SJCRH30 (cell line): ENCODE measurements at places on chromosomes 12 and 14.

DNA sequence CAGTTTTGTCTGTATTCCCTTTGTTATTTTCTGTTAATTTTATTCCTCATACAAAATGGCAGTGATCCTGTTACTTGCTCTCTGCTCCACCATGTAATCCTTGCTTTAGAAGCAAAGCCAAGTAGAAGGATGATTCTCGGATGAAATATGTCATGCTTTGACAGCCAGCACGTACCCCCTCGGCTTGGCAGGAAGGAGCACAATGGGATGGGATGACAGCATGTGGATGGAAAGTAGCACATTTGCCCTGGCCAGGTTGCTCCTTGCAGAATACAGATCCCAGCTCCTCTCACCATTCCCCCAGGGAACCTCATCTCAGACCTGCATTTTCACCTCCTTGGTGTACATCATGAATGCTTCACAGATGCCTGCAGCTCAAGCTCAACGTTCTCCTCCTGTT lies 35.1 kb upstream of the ATF1 start:
- no peak for DNase-seq

GRCh38 chr12:12428047-12428446 lies 71.2 kb downstream of the BORCS5 start:
- no peak for DNase-seq

GRCh38 chr14:105891631-105892452 lies 365.5 kb downstream of the TMEM121 start:
- DNase-seq: no peak

GRCh38 chr14:22691171-22691570 lies 47.0 kb upstream of the OR6J1 start:
- no peak for DNase-seq

DNA sequence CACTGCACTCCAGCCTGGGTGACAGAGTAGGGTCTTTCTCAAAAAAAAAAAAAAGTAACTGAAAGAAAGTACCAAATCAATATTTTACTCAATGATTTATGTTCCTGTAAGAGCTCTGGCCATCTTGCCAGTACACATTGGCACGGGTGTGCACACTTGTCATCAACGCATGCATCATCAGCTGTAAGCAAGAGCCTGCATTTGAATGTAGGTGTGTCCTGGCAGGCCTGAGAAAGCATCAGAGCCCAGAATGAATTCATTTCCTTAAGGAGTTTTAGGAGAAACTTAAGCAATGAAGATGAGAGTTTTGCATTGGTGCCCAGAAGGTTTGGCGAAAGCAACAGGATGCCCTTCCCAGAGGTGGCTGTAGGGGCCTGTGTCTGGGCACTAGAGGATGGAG lies 88.5 kb upstream of the FZD10 start:
- no peak for DNase-seq

DNA sequence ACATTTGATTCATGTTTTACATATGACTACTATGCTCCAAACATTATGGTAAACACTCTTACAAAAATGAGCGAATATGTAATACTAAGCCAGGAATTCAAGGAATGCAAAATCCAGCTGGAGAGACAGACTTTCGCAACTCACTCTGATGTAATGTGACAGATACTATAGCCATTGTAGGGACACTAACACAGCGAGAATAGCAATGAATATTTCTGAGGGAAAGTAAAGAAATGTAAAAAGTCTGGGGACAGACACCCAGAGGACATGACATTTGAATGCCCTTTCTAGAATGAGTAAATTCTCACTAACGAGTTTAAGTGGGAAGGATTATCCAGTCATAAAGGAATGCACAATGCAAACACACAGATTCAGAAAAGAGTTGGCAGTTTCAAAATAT lies 121.9 kb downstream of the PIK3C2G start:
- DNase-seq: peak; percentile 21

DNA sequence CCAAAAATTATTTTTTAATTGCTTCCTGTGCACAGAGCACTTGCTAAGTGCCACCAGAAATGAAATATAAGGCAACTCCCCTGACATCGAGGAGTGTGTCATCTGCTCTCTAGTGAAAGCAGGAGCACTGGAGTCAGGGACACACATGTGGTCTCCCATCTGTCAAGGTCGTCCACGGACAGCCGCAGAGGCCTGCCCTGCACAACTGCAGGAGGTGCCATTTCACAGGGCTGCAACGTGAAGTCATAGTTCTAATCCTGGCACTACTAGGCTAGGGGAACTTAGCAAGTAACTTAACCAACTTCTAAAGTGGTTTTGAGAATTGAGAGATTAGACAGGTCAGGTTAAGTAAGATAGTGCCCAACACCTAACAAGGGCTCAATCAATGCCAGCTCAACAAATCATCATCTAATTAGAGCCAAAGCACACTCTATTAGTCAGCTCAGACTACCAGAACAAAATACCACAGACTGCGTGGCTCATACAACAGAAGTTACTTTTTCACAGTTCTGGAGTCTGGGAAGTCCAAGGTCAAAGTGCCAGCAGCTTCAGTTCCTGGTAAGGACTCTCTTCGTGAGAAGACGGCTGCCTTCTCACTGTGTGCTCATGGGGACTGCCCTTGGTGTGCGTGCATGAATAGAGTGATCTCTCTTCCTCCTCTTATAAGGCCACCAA lies 30.7 kb downstream of the FOXN3 start:
- no peak for DNase-seq

DNA sequence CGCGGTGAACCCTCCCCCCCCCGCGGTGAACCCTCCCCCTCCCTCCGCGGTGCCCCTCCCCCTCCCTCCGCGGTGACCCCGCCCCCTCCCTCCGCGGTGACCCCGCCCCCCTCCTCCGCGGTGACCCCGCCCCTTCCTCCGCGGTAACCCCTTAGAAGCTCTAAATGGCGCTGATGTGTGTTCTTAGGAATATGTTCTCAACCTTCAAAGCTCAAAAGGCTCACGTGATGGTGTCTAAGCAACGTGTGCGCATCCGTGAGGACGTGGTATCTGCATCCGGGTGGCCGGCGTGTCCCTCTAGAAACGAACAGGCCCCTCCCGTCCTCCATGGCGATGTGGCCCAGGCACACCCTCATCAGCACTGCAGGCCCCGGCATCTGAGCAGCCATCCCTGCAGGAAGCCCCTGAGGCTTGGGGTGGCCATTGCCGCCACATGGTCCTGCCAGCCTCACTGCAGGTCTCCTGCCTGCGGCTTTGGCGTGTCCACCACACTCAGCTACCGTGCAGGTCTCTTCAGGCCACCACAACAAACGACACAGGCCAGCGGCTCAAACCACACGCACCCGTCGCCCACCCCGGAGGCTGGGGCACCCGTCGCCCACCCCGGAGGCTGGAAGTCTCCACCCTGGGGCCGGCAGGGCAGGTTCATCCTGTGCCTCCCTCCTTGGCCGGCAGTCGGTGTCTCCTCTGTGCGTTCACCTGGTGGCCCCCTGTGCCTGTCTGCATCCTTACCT lies 14.5 kb upstream of the FBRSL1 start:
- DNase-seq: no peak

DNA sequence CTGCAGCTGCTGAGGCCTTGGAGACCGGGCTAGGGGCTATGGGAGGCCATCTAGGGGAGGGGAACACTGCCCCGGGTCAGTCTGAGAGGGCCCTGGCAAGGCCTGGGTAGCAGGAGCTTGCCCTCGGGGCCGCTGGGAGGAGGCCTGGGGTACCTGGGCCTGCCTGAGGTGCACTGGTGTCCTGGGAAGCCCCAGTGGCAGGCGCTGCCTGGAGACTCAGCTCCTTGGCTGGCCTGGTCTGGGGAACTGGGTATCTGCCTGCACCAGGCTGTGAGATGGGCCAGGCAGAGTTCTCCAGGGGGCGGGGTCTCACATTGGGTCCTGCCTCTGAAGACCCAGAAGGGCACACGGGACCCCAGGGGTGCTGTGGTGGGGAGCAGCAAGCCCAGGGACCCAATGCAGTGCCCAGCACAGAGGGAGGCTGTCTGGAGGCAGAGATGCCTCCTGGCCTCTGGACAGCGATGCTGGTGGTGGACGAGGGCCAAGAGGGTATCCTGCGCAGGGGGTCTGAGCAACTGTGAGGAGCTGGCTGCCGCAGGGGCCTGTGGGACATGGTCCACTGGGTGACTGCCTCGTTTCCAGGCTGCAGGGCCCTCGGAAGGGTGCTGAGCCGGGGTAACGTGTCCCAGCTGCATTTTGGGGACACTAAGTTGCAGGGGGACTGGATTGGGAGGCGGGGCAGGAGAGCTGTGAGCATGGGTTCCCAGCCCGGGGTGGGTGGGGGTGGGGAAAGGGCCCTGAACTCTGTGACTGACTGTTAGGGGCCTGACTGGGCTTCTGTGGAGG lies 7.4 kb upstream of the MTA1 start:
- no peak for DNase-seq

GRCh38 chr14:69363055-69363454 lies 35.0 kb downstream of the ERH start:
- DNase-seq: no peak

- DNase-seq: no peak
These were observed 194.4 kb upstream of the BTG1 start for GRCh38 chr12:92340003-92340402.

GRCh38 chr12:7304456-7304855 lies 584 bp downstream of the ACSM4 start:
- DNase-seq: no peak

GRCh38 chr12:109910969-109911348 lies 10.9 kb downstream of the TCHP start:
- DNase-seq: peak; percentile 53

DNA sequence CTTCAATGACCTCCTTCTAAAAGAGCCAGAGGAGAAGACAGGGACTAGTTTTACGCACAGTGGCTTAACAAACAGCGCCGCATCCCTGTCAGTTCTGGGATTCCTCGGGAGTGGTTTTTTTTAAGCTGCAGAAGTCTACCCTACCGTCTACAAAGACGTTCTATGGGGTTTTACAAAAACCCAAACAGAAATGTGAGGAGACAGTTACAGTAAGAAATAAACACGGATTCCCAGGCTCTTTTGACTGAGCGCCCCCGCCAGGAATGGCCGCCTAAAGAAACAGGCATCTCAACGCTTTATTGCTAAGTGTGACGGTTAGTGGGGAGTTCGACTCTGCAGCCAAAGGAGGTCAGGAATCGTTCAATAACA lies 484 bp downstream of the ALKBH1 start:
- DNase-seq: peak; percentile 4

DNA sequence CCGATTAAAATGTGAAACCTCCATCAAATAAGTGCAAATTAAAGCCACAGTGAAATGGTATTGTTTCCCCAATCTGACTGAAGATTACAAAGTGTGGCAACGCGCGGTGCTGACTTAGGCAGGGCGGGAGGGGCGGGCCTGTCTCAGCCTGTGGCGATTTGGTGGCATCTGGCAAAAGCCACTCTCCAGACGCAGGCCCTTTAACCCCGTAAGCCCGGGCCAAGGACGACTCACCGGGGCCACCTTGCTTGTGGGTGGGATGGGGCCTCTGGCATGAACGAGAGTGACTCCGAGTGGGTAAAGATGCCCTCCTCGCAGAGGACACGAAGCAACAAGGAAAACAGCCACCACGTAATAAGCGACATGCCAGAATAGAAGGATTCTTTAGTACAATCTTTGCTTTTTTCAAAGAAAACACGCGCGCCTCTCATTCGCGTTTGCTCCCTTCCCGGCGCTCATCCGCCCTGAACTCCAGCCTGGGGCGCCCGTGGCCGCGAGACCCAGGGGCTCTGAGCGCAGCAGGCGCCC lies 815 bp downstream of the DEGS2 start:
- DNase-seq: no peak

GRCh38 chr14:76773188-76773885 lies 12.1 kb downstream of the VASH1 start:
- DNase-seq: no peak

- DNase-seq: no peak
These were observed 430.9 kb downstream of the LRIG3 start for GRCh38 chr12:58489394-58489793.

- no peak for DNase-seq
These were observed 2.1 kb upstream of the PYGL start for GRCh38 chr14:50946234-50946935.

- DNase-seq: no peak
These were observed 44.4 kb upstream of the GSG1 start for GRCh38 chr12:13147688-13148484.

DNA sequence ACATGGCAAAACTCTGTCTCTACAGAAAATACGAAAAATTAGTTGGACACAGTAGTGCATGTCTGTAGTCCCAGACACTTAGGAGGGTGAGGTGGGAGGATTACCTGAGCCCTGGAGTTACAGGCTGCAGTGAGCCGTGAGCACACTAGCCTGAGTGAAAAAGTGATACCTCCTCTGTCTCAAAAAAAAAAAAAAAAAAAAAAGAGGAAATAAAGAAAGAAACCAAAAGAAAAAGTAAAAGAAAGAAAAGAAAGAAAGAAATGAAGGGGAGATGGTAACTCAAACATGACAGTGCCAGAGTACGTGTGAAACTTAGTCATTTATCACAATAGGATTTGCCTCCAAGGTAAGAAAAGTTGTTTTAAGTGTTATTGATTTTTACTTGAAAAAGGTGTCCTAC lies 407.0 kb upstream of the MGAT4C start:
- no peak for DNase-seq

GRCh38 chr12:27425306-27425705 lies 21.2 kb upstream of the SMCO2 start:
- no peak for DNase-seq

- no peak for DNase-seq
These were observed 1.6 kb upstream of the NUMB start for GRCh38 chr14:73459959-73460358.

- no peak for DNase-seq
These were observed 48.6 kb upstream of the CATSPERB start for GRCh38 chr14:91780452-91780851.

- no peak for DNase-seq
These were observed 148.6 kb upstream of the VASH1 start for GRCh38 chr14:76612654-76613053.

DNA sequence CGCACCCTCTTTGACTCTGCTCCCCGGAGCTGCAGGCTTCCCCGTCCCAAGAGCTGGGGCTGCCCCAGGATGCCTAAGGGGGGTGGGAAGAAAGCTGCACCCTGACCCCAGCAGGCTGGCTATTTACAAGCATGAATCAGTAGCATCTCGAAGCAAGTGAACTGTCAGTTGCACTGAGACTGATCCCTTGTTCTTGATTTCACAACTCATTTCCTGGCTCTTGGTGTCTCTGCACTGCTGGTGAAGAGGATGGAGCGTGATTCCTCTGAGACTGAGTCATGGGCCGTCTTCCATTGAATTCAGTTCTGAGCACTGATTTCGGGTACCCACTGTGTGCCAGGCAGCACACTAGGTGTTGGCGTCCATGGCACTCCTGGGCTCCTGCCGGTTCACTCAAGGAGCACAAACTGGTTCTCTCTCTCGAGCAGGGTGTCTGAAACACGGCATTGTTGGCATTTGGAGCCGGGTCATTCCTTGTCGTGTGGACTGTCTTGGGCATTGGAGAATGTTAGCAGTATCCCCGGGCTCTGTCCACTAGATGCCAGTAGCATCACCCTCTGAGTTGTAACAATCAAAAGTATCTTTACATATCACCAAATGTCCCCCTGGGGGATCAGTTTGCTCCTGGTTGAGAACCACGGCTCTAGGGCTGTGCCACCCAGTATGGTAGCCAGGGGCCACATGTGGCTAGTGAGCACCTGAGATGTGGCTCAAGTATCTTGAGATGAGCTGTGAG lies 86.9 kb downstream of the RIN3 start:
- DNase-seq: no peak
